Posterior cingulate gyrus (tissue), 11 donors: ENCODE measurements at places on chromosomes 7 and 10.

DNA sequence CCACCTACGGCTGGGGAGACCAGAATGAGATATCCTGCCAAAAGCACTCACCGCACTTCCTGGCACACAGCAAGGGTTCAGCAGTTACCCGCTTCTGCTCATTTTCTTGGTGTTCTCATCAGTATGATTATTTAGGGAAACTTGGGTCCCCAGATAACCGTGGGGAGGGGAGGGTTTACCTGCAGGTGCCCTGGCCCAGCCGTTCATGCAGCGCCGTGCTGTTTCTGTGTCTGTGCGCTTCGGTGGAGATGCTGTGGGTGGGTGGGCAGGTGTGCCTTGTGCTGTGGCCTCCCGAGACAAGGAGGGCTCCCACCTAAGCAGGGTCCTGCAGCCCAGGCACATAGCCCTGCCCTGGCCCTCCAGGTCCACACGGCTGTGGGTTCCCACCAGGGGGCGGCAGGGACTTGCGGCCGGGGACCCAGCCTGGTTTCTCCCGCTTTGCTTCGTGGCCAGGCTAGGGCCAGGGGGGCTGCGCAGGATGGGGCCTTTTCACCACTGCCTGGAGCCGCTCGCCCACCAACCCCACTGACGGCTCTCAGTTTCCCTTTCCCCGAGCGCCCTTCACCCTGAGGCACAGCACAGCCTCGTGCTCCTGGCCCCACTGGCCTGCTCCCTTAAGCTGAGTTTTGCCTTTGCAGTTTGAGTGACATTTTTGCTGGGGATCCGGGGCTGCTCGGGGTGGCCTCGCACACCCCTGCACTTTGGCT lies 78.5 kb downstream of the LHPP start:
- DNase-seq: peak; percentile 71

GRCh38 chr10:71995887-71996575 lies 31.8 kb downstream of the CHST3 start:
- DNase-seq: no peak

GRCh38 chr10:132515811-132516726 lies 21.5 kb upstream of the INPP5A start:
- DNase-seq: peak; percentile 7

DNA sequence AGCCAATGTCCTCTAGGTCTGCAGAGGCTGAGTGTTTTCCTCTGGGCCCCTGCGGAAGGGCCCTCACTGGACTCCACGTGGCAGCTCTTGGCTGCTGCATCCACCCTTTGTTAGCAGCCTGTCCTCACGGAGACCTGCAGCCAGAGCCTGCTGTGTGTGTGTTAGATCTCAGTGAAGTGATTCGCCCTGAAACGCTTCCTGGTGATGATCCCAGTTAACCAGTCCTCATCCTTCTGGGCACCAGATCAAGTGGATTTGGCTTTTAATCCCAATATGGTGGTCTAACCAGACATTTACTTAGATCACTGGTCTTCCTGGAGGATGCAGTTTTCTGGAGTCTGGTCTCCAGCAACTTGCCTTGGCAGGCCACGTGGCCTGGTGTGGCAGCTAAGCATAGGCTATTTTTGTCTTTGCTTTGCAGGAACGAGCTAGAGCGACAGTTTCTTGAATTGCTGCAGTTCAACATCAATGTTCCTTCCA lies 39.5 kb upstream of the GJD4 start:
- DNase-seq: no peak

- no peak for DNase-seq
Observed at GRCh38 chr7:149635561-149636329, 137.6 kb downstream of the ZNF467 start.

GRCh38 chr10:132630156-132630555 lies 92.6 kb downstream of the INPP5A start:
- DNase-seq: no peak

DNA sequence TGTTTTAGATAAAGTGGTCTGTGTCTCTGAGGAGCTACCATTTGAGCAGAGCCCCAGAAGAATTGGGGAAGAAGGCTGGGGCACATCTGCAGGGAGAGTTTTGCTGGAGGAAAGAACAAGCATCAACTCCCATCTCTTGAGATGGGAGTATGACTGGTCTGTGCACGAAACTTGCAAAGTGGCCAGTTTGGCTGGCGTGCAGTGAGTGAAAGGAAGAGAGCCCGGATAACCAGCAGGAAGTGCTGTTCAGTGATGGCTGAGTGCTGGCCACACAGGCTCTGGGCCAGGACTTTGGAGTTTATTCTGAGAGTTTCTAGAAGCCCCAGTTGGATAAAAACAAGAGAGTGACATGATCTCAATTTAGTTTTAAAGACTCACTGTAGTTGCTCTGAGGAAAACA lies 34.4 kb upstream of the SVIL start:
- DNase-seq: no peak

DNA sequence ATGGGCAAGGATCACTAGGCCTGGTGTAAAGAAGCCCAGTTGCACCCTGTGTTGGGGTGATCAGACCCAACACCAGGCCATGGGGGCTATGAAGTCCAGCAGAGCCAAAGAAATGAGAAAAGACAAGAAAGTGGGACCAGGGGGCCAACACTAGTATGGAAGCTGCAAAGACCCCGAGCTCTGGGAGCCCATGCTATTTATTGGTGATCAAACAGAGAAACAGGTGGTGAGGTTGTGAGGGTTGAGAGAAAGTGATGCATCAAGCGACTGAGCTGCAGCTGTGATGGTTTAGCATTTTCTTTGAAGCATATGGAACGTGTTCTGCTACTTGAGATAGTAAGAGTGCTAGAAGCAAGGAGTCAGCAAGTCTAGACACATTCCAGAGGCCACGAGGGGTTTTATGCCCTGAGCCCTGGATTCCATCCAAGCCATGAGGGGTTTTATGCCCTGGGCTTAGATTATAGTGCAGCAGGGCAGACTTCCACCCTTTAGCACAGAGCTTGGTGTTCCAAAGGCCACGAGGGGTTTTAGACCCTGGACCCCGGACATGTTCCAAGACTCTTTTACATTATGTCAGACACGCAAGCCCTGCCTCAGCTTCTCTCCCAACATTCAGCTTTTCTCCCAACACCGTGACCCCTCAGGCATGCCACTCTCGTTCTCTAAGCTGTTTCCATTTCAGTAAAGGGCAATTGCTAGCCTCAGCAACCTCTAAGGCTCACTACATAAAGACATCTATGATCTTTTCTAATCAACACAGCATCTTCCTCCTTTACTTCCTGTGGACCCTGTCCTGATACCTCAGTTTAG lies 43.1 kb upstream of the GPAM start:
- no peak for DNase-seq

GRCh38 chr7:117673839-117674238 lies 194.0 kb downstream of the CFTR start:
- DNase-seq: no peak

GRCh38 chr10:71289421-71290130 lies 29.5 kb upstream of the SLC29A3 start:
- DNase-seq: no peak

DNA sequence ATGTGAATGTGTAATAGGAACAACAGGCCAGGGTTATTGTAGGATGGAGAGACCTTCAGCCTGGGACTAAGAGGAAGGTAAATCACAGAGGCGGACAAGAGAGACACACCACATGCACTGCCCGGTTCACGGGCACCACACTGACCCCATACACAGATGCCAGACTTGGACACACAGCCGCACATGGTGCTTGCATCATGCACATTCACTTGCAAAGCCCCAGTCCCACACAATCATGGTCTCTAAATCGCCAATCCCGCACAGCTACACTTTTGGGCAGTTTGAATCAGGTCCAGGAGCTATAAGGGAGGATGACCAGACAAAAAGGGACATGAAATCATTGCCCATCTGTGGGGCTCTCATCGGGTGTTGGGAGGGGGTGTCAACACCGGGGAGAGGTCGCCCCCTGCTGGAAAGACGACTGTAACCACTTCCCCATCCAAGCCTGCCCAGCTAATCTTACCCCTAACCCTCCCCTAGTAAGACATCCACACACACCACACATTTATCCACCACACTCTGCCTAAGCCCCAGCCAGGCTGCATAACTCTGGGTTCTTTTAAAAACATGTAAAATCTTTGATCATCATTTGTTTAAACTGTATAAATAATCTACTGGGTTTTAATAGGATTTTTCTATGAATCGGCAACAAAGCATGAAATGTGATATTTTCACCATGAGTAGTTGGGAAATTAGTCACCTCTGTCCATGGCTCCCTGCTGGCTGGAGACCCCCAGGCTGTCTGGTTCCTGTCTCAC lies 40.5 kb upstream of the SLF2 start:
- no peak for DNase-seq

GRCh38 chr10:107914450-107915214 lies 750.1 kb upstream of the SORCS1 start:
- peak; percentile 32 for DNase-seq

DNA sequence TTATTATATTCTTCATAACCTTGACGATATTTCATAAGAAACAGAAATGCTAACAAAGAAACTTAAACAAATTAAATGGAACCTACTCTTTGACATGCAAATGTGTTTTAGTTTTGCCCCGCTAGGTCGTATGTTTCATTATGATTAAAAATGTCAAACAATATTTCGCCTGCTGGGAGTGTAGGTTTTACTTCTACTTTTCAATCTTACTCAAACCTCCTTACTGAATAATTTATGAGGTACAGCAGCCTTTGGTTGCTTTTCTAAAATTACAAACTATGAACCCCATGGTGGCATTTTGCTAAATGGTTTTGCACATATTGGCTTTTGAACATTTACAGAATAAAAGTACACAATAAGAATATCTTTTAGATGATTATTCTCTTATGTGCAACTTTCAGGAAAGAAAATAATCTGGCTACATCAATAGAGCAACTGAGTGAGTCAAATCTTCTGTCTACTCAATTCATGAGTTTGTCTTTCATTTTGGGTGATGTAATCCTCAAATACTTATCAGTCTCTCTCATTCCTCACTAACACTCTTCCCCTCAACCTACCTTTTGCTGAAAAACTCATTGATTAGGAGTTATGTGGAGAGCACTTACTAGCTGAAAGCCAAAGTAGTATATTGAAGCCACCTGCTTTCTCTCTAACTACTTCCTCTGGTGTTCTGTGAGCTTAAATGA lies 1226.4 kb downstream of the XPNPEP1 start:
- no peak for DNase-seq

DNA sequence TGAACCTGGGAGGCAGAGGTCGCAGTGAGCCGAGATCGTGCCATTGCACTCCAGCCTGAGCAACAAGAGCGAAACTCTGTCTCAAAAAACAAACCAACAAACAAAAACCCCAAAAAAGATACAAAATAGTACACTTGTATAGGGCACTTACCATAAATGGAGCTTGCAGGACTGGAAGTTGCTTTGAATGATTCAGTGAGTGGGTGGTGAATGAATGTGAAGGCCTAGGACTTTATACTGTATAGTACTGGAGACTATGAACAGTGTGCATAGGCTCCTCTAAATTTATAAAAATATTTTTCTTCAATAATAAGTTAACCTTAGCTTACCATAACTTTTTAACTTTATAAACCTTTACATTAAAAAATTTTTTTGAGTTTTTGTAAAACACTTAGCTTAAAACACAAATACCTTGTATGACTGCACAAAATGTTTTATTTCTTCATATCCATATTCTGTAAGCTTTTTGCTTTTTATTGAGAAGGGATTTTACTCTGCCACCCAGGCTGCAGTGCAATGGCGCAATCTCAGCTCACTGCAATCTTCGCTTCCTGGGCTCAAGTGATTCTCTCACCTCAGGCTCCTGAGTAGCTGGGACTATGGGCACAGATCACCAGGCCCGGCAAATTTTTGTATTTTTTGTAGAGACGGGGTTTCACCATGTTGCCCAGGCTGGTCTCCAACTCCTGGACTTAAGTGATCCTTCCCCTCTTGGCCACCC lies 6.9 kb upstream of the H2AZ2 start:
- DNase-seq: no peak

DNA sequence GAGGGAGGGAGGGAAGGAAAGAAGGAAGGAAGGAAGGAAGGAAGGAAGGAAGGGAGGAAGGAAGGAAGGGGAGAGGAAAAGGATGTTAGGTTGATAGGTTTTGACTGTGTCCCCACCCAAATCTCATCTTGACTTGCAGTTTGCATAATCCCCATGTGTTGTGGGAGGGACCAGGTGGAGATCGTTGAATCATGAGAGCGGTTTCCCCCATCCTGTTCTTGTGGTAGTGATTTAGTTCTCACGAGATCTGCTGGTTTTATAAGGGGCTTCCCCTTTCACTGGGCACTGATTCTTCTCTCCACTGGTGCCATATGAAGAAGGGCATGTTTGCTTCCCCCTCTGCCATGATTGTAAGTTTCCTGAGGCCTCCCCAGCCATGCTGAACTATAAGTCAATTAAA lies 15.1 kb upstream of the NUDCD3 start:
- no peak for DNase-seq

DNA sequence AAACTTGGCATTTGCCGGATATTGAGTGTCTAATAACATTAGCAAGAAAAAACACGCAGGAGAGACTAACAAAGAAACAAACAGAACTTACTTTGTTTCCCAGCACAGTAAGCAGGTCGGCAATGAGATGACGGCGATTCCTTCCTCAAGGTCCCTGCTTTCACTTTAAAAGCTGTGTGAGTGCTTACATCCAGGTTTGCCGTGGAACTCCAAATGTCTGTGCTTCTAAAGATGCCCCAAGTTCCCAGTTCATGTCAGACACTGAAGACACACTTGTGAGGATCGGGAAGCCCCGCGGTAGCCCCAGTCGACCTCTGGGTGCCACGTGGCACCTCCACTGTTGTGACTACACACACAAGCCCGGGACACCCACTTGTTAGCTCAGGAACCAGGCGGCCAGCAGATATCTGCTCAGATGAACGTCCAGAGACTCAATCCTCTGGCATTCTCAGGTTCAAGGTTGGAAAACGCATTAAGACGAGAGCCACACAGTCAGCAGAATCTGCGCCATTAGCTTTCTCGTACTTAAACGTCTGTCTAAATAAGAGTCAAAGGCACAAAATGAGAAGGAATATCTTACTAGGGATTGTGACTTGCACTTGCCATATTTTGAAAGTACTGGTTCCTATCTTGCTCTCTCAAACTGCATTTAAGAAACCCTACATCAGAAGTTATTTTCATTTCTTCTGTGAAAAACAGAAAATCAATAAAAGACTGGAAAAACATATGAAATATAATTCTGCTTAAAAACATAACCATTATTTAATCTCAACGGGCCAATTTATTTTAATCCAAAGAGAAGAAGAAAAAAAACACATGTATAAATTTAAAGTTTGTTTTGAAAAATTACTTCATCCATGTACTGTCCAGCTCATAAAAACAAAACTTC lies 207.6 kb upstream of the KLF14 start:
- no peak for DNase-seq

GRCh38 chr10:101568054-101568745 lies 19.9 kb downstream of the POLL start:
- DNase-seq: no peak

DNA sequence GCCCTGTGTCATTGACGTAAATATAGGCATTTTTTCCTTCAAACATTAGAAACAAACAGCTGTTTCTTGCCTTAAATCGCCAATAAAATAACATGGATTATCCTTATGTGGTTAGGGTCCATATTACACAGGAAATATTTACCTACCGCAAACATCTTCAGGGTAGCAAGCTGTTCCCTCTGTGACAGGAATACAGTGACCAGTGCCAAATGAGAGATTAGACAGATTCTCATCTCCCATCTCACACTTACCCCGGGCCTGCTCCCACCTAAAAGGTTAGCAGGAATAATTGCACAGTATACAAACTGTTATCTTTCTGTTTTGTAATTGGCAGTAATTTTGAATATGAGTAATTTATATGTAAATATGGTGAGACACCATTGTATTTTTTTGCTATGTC lies 16.5 kb downstream of the MKI67 start:
- no peak for DNase-seq
